CD4-positive, alpha-beta T cell (primary cell): ENCODE measurements at places on chromosomes 2 and 18. TPM values are rescaled to one million over a fixed set of nuclear protein-coding genes. Genes with fewer than 3 reads are reported as not detected.

COL4A4 gene
- not detected for total RNA-seq

- peak; percentile 87 for DNase-seq
Observed at GRCh38 chr18:3447895-3448837, 1.8 kb upstream of the TGIF1 start.

DNA sequence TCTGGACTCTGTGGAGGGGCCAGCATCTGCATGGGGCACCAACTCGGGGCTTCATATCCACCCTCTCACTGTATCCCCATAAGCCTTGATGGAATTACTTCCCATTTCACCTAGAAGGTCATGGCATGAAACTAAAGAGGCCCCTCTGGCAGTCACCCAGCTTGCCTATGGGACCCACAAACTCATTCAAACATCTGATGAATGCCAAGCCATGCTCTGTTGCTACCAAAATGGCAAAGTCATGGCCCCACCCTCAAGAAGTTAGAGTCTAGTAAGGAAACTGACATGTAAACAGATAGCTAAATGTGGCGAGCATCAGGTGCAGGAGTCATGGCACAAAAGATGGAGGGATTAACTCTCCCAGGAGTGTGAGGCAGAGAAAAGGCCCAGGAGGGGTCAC, 14.5 kb downstream of the CYB5A start:
- no peak for DNase-seq

DNA sequence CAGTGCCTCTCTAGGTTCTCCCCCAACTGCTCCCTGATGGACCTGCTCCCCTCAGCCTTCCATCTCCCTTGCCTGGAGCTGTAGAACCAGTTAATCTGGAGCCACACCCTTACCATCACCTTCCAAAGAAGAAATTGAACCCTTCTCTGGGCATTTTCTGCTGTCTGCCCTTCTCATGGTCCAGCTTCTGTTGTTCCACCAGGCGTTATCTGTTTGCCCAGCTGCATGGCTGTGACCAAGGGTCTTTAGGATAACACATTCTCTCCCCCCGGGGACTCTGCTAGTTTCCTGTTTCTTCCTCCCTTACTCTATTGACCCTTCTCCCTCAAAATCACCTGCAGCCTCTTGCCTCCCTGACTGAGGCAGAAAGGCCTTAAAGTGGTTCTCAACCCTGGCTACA, 3.2 kb upstream of the ANKRD53 start:
- no peak for DNase-seq
